ENCODE measurements at places on chromosomes 6 and 20. TPM values are rescaled to one million over a fixed set of nuclear protein-coding genes. Genes with fewer than 3 reads are reported as not detected.

CFAP206 gene
- total RNA-seq = 0.60 TPM

HLA-DPA1 gene
- 0.50 TPM for total RNA-seq

DNA sequence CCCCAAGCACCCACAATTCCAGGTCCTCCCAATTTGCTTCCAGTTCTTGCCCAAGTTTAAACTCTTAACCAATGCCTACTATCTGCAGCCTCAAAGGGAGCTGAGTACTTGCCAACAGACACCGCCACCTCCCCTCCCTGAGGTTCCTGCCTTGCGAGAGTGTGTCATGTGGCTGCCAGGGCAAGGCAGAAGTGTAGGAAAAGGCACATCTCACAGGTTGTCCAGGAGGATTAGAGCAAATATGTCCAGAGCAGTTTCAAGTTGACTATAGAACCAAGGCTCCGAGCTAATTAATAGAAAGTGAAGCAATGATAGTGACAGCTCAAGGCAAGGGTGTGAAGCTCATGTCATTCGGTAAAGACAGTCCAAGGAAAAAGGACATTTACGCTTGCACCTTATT is 127.8 kb downstream of the ATXN1 start:
- no peak for DNase-seq

DNA sequence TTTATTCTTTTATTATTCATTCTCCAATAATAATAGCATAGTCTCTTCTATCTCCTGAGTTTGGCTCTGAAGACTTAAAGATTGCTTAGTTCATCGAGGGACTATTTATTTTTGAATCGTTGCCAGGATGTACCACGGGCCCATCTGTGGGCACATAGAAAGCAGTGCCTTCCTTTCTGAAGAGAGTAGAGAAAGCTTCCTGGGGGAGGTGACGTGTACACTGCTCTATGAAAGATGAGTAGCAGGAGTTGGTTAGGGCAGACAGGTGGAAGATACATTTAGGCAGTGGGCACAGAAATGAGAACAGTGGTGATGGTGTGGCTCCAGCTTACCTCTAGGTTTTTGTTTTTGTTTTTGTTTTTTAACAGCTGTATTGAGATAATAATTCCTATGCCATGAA is 98.4 kb downstream of the CDKAL1 start:
- DNase-seq = no peak

PRL gene
- not detected for total RNA-seq

SIGLEC1 gene
- not detected for total RNA-seq

DNA sequence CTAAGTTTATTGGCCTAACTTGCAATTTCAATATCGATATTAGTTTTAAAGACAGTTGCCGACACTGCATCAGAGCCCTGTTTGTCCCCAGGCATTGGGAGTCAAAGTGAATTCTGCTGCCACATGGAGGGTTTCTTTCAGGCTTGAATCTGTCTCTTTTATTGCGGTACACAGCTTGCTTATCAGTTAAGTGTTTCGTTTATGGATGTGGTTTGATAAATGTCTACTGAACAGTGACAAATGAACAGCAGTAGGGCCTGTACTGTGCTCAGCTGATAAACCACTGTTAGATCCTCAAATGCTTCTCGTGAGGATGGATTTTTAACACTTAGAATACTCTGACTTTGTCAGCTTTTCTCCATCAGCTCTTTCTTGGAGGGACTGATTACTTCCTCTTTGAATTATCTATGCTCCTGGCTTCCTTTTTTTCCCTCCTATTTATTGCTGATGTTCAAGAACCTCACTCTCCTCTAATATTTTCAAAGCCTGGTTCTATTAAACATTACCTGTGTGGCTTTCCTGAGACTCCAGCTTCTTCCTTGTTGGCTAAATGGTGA is 240.8 kb downstream of the PLCB1 start:
- no peak for DNase-seq

GRCh38 chr6:121382467-121383121 is 48.3 kb upstream of the TBC1D32 start:
- DNase-seq = no peak

DNA sequence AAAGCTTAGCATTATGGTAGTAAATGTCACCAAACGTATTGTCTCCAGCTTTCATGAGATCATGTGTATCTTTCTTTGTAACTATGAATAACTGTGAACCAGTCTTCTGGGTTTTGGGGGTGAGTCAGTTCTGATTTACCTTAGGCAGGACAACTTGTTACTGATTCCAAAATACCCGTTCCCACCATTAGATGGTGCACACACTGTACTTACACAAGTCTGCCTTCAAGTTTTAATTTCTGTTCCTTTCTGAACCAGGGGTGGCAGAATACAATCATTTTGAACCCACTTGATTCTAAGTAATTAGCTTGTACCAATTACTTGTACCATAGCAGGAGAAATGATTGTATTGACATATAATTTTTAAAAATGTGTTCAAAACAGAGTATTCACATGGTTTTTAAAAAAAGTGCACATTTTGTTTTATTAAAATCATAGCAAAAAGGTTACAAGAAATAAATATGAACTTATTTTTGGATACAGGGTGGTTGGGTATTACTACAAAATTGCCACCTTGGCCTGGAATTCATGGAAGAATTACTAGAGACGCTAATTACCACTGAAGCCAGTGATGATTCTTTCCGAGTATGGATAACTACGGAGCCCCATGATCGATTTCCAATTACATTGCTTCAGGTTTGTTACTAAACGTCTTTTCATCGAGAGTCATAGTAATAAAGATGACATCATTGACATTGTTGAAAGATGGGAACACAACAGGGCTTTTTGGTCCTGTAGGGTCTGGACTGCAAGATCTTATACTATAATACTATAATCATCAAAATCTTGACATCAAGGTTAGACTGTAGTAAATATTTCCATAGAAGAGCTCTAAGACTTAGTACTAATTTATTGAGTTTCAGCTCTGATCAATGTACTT is 75.2 kb upstream of the GLP1R start:
- peak; percentile 53 for DNase-seq

DNA sequence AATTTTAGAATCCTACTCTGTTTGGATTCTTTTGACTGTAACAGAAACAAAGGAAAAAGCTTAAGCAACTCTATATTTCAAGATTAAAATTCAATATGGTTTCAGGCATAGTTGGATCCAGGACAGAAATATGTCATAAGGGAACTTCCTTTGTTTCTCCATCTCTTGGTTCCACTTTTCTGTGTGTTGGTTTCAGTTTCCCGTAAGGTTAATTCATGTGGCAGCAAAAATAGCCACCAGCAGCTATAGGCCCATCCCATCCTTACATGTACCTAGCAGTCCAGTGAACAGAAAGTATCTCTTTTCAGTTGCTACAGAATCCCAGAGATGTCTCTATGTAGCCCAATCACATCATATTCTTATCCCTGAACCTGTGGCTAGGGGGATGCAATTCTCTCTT is 8.8 kb upstream of the FAM8A1 start:
- no peak for DNase-seq

LTV1 gene
- total RNA-seq = 25.4 TPM

- DNase-seq = peak; percentile 55
Measured at GRCh38 chr6:139124887-139125672, 9.8 kb upstream of the HECA start.

DLK2 gene
- 0.68 TPM for total RNA-seq

- no peak for DNase-seq
Measured at GRCh38 chr6:16851758-16852157, 90.5 kb upstream of the ATXN1 start.

EXOC2 gene
- 49.7 TPM for total RNA-seq

DPPA5 gene
- total RNA-seq = not detected

GRCh38 chr20:24806705-24807676 is 142.1 kb upstream of the CST7 start:
- no peak for DNase-seq
